ENCODE measurements at places on chromosomes 16 and 17.
A peak's percentile ranks its signal among the peaks of the same experiment; 100 is the strongest.

GRCh38 chr17:12591021-12591735, 74.5 kb upstream of the MYOCD start:
- DNase-seq, result no peak

GRCh38 chr16:57233944-57234706, 10.9 kb upstream of the ARL2BP start:
- DNase-seq, result no peak

GRCh38 chr17:64978138-64978537, 58.9 kb upstream of the LRRC37A3 start:
- DNase-seq, result no peak

GRCh38 chr16:50612849-50613198, 64.6 kb downstream of the NKD1 start:
- DNase-seq, result no peak

DNA sequence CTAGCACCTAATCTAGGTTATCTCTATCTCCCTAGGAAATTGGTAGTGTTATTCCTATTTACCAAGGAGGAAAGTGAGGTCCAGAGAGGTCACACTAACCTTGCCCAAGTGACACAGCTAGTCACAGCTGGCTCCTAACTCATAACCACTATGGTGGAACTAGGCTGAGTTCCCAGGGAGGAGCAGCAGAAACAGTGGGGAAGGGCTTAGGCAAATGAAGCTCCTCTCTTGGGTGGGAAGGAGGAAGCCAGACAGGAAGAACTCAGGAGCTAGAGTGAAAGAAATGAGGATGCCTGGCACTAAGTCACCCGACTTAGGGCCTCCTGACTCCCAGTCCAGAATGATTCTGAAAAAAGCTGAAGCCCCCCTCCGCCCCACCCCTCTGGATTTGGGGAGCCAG, 34.5 kb downstream of the PSME3IP1 start:
- DNase-seq, result no peak

DNA sequence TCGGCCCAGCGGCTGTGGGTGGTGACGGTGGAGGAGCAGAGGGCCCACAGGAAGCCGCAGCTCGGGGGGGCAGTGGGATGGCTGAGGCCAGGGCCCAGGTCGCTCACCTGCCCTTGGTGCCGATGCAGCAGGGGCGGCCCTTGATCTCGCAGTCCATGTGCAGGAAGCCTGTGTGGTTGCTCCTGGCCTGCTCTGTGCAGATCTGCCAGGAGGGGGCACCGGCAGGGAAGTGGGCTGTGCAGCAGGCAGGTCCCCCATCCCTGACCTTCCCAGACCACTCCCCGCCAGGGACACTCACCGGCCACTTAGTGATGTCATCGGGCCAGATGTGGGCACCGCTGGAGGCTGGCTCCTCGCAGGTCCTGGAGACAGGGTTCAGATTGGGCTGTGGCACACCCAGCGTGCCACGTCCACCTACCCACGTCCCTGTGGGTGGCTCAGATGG, 6.2 kb downstream of the AANAT start:
- DNase-seq, result no peak

DNA sequence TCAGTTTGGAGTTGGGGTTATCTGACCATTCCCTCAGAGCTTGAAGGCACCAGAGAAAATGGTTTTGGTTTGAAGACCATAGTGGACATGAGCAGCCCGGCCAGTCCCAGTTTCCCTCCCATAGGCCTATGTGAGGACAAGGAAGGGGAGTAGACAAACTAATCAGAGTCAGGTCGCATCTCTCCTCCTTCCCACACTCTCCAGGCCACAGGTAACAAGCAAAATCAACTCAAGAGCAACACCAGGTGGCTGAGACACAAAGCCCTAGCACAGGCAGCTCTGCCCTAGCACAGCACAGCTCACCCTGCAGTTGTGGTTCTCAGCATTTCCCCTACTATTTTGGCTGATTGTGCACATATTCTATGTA, 7.2 kb downstream of the SUPT4H1 start:
- no peak for DNase-seq

DNA sequence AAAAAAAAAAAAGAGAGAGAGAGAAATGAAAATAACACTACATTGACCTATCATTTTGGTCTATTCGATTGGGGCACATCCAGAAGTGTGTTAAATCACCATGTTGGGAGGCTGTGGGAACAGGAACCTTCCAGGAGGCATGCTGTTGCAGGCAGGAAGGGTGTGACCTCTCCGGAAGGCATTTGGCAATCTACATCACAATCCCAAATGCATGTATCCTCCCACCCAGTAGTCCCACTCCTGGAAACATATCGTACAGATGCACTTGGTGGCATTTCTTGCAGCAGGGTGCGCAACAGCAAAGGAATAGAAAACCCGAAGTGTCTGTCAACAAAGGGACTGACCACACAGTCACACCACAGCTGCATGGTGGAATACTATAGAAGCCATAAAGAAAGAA, 7.9 kb downstream of the PLLP start:
- DNase-seq, result no peak

- DNase-seq, result no peak
Observed at GRCh38 chr17:81251094-81251708, 12.1 kb downstream of the NDUFAF8 start.

- DNase-seq, result no peak
Observed at GRCh38 chr17:3828151-3828851, 17.7 kb downstream of the NCBP3 start.

DNA sequence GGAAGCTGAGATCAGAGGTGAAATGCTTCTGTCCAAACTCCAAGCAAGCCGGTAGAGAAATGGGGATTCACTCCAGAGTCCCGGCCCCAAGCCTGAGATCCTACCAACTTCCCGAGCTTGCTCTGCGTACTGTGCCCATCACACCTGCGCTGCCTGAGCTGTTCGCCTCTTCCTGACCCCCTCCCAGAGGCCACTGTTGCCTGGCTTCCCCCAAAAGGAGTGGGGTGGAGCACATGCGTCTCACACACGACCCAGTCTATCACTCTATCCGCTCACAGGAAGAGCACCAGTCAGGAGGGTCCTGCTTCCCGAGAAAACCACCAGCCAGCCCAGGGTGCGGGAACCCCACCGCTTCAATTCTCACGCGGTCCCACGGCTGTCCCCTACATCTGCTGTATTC, 13.5 kb upstream of the C16orf95 start:
- no peak for DNase-seq

GRCh38 chr16:86962913-86963312, 354.3 kb downstream of the C16orf95 start:
- no peak for DNase-seq

DNA sequence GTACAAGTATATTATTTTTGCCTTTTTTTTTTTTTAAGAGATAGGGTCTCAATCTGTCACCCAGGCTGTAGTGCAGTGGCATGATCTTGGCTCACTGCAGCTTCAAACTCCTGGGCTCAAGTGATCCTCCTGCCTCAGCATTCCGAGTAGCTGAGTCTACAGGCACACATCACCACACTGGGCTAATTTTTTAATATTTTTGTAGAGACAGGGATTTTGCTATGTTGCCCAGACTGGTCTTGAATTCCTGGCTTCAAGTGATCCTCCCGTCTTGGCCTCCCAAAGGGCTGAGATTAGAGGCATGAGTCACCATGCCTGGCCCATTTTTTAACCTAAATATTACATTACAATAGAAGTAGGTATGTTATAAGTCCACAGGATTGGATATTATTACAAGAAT, 3.2 kb downstream of the TERB1 start:
- no peak for DNase-seq

GRCh38 chr17:17088541-17089525, 46.6 kb downstream of the MPRIP start:
- DNase-seq, result no peak

DNA sequence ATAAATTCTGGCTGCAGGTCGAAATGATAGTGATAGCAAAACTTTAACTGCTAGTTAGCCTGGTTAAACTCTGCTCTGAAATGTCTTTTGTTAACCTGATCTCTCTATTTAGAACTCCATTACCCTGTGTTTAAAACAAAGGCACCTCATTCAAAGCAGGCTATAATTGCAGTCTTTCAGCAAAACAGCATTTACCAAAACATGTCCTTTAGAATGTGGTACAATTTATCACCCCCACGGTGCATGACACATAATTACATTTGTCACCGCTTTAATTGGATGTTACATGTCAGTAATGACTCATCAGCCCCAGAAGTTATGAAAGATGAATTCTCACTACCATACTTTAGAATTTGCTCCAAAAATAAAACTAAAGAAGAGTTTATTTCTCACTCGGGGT, 295.4 kb downstream of the TOX3 start:
- DNase-seq, result no peak

DNA sequence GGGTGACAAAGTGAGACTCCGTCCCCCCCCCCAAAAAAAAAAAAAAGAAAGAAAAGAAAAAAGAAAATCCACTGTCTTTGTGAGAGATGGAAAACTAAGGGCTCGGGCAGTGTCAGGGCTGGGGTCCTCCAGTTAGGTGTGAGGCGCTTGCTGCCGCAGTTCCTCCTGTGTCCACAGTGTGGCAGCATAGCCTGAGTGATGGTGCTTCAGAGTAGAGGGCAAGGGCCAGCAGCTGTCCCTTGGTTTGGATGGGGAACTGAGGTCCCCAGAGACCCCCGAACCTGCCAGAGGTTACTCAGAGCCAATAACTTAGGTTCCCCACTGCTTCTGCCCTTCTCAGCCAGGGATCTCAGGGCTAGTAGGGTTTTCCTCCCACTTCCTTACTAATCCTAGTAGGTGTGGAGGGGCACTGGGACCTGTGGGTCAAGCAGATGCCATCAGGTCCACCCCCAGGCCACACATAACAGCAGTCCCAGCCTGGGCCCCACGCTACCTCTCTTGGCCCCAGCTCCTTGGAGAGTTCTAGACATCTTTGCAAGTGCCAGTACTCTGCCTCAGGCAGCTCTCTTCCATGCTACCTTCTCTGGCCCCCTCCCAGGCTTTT, 7.9 kb upstream of the LLGL1 start:
- peak; percentile 71 for DNase-seq

- no peak for DNase-seq
Observed at GRCh38 chr16:68644296-68644695, 814 bp upstream of the CDH3 start.

DNA sequence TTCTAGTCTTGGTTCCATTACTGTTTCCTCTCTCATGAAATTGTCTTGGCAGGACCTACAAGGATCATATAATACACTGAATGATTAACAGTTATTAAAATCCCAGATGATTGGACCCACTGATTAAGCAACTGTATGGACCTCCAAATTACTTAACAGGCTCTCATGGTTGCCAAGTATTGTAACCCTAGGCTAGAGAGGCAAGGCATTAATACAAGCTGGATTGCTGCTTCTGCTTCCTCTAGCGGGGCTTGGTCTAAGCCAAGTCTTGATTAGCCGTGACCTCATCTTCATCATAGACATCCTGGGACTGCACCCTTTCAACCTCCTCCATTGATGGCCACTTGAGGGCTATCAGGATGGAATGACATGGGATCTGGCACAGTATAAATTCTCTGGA, 46.9 kb downstream of the SYCE1L start:
- no peak for DNase-seq

GRCh38 chr17:19302791-19303331, 59.7 kb downstream of the B9D1 start:
- no peak for DNase-seq

- no peak for DNase-seq
Observed at GRCh38 chr17:52546493-52546892, 388.0 kb upstream of the CA10 start.

DNA sequence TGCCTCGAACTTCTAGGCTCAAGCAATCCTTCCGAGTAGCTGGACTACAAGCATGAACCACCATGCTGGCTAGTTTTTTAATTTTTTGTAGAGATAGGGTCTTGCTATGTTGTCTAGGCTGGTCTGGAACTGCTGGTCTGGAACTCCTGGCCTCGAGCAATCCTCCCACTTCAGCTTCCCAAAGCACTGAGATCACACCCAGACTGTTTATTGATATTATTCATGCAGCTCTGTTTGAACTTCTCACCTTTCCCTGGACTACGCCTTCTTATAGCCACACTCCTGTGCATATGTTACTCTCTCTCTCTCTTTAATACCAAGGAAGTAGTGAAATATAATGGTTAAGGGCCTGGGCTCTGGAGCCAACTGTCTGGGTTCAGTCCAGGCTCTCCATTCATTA, 4.6 kb downstream of the COG7 start:
- no peak for DNase-seq

- no peak for DNase-seq
Observed at GRCh38 chr16:31194898-31195297, 7.7 kb downstream of the PYCARD start.

DNA sequence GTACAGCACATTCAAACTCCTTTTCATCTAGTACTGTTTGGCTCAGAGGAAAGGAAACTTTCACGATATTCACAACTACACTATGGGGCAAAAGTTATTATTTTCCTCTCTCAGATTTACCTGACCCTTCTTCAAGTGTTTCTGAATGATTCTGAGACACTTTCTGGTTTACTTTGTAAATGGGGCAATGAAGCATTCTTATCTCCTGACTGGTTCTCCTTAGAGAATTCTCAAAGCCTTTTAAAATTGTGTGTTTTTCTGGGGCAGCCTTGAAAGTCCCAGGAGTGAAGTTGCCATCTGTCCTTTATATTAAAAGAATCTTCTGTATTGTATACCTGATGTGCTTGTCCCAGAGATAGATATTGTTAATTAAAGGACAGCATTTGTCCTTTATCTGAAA, 264.9 kb downstream of the FTO start:
- no peak for DNase-seq

DNA sequence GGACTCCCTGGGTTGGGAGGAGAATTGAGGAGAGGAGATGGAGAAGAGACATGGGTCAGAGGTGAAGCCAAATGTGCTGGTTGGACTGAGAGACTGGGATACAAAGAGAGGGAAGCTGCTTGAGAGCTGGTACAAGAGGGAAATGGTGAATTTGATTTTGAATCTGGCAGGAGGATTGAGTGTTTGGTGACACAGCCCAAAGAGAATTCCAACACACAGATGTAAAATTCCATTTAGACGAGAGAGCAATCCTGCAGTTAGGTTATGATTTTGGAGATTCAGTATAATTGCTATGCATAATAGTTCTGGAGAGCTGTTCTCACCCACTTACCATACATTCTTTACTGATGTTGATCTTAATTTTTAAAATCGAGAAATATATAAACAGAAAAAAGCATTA, 57.7 kb downstream of the HSD17B2 start:
- DNase-seq, result no peak

DNA sequence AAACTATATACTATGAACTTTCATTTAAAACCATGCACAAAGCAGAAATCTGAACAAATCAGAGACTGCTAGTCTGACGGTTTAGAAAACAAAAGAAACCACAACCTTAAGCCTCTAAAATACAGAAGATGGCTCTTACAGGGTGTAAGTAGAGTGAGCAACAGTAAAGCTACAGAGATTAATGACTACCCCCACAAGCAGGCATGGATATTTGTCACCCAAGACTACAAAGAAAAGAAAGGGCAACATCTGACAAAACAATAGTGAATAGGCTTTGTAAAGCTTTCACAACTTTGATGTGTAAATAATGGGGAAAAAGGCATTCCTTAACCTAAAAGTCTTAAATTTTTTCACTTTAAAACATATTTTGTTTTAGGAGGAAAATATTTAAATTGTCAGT, 75.0 kb downstream of the SPAG9 start:
- DNase-seq, result no peak

DNA sequence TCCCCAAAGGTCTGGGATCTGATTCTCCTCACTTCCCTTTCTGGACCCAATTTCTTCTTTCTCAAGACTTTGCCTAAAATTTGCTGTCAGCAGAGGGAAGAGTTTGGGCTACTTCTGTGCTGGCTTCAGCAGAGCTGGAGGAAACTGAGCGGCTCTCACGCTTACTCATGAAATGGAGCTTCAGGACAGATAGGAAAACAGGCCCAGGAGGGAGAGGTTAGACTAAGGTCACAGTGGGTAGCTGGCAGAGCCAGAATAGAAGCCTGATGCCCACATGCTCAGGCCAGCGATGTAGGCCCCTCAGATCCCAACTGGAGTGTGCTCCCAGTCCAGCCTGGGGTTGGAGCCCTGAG, 593 bp downstream of the SLC38A7 start:
- no peak for DNase-seq
